ENCODE measurements at places on chromosomes 11 and 22.

- DNase-seq = no peak
These were observed 95.4 kb downstream of the TIMP3 start for GRCh38 chr22:32896891-32897290.

DNA sequence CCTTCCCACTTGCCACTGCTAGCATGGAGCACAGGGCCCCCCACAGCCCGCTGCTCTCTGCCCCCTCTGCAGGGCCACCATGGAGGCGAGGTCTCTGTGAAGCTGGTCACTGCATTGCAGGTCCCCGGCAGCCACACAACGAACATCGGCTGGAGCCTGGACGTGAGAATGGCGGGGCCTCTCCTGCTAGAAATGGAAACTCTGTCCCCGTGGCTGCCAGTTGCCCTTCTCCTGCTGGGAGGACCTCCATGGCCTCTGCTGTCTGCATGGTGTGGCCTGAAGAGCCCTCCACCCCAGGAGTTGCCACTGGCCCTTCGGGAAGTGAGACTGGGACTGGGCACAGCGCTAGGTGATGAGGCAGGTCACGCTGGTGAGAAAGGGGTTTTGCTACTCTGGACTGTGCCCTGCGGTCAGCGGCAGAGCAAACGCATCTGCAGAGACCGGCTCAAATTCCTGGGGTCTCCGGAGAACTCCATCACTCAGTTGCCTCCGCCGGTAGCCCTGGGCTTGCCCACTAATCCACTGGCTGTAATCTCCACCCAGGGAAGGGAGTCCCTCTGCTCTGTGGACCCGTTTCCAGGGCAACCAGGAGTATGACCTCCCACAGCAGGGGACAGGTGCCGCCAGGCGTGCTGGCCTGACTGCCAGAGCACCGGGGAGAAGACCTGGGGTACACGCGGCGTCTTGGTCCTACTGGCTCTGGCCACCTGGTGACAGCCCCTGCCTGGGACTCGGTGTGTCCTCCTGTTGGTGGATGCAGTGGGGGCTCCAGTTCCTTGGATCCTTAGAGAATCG is 806.3 kb downstream of the BRD1 start:
- no peak for DNase-seq

DNA sequence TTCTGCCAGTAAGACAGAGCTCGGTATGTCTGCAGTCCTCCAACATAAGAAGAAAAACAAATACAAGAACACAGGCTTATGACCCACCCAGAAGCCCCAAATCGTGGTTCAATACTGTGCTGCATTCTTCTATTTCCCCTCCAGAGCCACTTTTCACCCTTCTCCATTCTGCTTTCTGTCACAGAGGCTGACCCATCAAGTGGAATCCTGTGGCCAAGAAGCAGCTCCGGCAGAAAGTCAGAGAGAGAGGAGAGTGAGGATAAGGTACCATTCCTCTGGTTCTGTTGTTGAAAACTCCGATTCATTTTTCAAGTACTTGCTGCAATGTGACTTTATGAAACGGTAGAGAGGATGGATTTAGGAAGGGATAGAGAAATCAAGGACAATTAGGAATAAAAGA is 30.4 kb downstream of the PGM2L1 start:
- no peak for DNase-seq

GRCh38 chr11:35005141-35005780 is 88.8 kb downstream of the PDHX start:
- no peak for DNase-seq

GRCh38 chr22:28442711-28443525 is 236.7 kb downstream of the TTC28 start:
- no peak for DNase-seq

DNA sequence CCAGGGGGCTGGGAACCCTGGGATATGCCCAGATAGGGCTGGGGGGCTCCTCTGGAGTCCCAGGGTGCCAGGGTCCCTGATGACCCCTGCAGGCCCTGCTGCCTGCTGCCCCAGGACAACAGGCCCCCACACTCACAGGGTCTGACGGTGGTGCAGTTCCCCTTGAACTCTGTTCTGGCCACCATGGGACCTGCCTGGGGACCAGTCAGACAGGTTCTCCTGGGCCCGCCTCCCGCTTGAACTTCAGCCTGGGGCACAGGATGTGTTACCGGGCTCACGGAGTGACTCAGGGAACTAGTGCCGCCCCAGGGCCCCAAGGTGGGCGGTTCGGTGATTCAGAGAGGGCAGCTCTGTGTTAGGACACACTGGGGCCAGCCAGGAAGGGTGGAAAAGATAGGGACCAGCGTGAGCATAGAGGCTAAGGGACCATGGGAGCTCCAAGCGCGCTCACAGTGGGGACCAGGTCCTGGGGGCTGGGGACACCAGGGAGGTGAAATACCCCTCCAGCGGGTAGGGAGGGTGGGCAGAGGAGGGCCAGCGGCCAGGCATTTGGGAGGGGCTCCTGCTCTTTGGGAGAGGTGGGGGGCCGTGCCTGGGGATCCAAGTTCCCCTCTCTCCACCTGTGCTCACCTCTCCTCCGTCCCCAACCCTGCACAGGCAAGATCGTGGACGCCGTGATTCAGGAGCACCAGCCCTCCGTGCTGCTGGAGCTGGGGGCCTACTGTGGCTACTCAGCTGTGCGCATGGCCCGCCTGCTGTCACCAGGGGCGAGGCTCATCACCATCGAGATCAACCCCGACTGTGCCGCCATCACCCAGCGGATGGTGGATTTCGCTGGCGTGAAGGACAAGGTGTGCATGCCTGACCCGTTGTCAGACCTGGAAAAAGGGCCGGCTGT is 21.5 kb upstream of the TXNRD2 start:
- no peak for DNase-seq

Measured in stimulated activated CD8-positive, alpha-beta memory T cell treated with anti-CD3 and anti-CD28 coated beads, Interleukin-2, amount 100 ng/mL, for 1 hour (primary cell).